ENCODE measurements at places on chromosomes 1 and 21.

DNA sequence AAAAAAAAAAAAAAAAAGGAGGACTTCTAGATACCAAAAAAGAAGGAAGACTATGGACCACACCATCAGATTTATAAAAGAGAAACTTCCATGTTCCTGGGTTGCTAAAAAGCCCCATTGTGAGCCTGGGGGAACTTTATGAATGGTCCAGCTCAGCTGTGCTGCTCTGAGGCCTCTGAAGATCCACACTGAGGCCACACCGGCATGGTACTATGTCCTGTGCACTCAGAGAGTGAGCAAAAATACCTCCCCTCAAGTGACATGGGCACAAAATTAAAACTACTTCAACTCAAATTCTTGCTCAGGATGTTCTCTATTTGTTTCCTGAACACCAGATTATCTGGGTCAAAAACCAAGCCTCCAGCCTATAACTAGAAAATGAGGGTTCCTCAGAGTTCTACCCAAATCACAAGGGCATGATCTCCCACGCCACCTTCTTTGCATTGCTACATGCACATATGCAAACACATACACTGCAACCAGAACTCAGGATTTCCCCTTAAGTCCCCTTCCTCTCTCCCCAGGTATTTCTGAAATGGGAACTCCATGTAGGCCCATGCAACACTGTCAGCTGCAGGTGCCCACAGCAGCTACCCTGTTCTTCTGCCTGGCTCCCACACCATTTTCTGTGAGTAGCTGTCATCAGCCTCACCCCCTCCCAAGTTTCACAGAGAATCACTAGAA is 94.4 kb downstream of the SH3GLB1 start:
- DNase-seq: no peak

- DNase-seq: no peak
These were observed 24.2 kb upstream of the GUCA2B start for GRCh38 chr1:42128964-42129363.

DNA sequence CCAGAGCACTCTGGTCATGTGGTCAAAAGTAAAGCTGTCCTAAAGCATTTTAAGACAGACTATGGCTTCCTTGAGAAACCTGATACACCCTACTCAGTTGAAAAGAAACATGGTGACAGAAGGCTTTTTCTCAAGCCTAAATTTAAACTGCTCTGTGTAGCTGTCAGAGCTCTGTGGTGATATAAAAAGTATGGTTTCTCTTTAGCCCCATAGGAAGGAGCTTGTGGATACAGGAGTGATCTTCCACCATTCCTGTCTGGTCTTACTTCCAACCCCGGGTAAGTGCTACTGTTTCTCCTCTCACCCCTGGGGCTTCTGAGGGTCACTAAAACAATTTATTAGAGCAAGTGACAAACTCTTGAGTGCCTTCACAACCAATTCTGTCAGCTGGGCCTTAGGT is 8.5 kb downstream of the TP53BP2 start:
- DNase-seq: no peak

- DNase-seq: no peak
These were observed 11.5 kb upstream of the ZNF683 start for GRCh38 chr1:26384076-26384475.

- no peak for DNase-seq
These were observed 136.8 kb downstream of the RHOU start for GRCh38 chr1:228872080-228872479.

DNA sequence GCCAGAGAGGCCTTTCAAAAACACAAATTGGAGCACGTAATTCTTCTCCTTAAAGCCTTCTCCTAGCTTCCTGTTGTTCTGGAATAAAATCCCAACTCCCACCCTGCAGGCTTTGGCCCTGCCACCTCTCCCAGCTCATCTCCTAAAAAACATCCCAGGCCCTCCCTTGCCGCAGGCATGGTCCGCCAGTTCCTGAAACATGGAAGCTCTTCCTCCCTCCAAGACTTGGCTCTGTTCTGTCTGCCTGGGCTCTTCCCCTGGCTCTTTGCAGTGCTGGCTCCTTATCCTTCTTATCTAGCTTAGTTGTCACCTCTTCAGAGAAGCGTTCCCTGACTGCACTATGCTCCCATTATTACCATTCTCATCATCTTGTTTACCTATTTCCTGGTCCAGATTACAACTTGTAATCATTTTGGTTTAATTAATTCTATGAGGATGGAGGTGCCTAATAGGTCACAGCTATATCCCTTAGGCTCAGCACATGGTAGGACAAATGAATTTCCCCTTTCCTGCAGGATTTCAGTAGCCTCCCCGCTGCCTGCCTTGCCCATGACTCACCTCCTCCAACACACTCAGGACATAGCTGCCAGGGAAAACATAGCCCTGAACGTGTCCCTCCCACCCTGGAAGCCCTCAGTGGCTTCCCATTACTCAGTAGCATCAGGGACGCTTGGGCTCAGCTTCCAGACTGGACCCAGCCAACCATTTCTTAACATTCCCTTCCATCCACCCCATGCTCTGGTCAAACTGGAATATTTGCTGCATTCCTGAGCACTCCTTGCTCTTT is 15.7 kb upstream of the IGSF21 start:
- peak; percentile 31 for DNase-seq

DNA sequence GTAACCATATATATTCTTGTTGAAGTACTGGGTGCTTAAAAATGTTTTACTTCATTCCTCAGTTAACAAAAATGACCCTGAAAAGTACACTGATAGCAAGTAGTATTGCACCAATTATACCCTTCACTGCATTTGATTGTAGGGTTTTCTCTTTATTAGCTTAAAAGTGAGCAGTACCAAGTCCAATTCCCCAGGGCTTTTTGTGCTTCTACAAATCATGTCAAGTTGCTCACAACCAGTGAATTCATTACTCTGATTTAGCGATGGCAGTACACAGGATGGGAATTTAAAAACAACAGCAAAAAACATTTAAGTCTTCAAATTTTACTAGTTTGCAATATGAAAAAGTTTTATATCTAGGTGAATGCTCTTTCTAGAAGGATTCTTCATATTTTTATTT is 436.4 kb downstream of the PTBP2 start:
- DNase-seq: no peak

DNA sequence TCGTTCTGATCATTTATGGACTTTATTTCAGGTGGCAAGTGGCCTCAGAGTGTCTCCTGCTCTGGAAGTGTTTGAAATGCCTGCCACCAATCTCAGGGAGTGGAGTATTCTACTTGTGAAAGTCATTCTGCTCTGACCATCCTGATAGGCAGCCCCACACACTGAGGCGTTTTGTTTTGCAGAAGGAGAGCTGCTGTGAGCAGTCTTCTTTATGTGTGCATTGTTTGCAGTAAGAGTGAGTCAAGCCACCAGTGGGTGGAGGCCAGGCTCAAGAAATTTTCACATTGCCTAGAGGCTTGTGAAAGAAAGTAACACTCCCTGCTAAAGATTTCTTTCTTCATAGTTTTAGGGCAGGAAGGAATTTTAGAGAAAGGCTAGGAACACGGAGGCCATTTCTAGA is 204.4 kb downstream of the SLC35F3 start:
- DNase-seq: no peak

DNA sequence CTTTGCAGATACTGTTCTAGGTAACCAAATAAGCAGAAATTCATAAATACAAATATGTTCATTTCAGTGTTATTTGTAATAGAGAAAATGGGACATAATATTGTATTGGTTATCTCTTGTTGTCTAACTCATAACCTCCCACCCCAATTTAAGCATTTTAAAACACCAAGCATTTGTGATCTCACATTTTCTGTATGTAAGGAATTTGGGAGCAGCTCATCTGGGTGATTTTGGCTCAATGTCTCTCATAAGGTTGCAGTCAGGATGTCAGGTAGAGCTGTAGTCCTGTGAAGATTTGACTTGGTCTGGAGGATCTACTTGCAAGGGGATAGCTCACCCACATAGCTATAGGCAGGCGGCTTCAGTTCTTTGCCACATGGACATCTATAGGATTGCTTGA is 29.5 kb downstream of the CEP350 start:
- DNase-seq: no peak

GRCh38 chr1:221286399-221286798 is 407.2 kb downstream of the HLX start:
- no peak for DNase-seq

DNA sequence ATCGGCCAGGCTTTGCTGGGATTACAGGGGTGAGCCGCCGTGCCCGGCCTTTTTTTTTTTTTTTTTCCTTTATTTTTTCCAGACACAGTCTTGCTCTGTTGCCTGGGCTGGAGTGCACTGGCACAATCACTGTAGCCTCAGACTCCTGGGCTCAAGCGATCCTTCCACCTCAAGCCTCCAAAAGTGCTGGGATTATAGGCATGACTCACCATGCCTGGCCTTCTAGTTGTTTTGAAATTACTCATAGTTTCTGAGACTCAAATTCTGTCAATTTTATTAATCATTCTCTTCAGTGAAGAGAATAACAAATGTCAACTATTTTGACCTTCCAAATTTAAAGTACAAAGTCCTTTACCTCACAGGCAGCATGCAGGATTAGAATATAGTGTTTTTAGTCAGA is 374.5 kb downstream of the PLA2G4A start:
- DNase-seq: no peak

GRCh38 chr21:42556960-42557359 is 43.3 kb downstream of the SLC37A1 start:
- DNase-seq: no peak

DNA sequence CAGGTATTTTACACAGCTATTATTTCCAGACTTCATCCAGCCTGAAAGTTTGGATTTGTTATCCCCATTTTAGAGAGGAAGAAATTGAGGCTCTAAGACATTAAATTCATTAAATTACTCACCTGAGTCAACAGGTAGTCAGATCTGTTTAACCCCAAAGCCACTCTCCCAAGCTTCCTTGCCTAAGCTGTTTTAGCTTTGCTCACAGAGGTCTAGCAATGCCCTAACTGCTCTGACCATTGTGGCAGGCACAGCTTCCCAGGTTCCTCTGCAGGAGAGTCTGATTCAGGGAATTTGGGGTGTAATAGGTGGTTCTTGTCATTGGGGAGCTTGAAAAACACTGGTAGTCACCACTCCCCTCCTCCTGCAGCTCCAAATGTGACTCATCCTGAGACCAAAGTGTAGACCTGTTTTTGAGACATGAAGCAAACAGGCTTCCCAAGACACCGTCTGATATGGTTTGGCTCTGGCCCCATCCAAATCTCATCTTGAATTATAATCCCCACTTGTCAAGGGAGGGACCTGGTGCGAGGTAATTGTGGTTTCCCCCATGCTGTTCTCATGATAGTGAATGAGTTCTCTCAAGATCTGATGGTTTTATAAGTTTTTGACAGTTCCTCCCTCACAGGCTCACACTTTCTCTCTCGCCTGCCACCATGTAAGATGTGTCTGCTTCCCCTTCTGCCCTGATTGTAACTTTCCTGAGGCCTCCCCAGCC is 142.8 kb upstream of the DNAH14 start:
- no peak for DNase-seq

DNA sequence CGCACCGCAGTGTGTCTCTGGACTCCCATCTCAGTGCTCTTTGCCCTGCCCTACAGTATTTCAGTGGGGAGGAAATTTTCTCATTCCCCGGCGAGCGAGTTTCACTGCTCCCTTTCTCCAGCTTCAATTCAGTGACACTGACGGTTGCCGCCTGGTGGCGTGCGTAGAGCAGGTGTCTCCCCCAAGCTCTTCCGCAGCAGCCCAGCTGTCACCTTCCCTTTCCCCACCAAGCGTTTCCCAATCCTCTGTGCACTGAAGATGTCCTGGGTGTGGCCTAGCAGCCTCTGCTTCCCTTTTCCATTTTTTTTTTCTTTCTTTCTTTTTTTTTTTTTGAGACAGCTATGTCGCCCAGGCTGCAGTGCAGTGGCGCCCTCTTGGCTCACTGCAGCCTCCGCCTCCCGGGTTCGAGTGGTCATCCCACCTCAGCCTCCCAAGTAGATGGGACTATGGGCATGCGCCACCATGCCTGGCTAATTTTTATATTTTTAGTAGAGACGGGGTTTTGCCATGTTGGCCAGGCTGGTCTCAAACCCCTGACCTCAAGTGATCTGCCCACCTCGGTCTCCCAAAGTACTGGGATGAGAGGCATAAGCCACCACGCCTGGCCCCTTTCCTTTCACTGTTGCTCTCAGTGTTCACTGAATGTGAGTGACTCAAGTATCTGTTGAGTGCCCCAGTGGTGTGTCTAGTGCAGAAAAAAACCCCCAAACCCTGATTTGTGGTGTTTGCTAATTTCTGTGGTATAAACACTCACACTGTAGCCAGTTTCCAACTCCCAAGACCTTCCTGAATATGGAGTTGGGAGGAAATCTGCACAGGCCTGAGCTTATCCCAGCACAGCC is 30.1 kb downstream of the TNFRSF1B start:
- no peak for DNase-seq

- DNase-seq: no peak
These were observed 1.7 kb downstream of the MCL1 start for GRCh38 chr1:150577557-150578271.

- peak; percentile 10 for DNase-seq
These were observed 25.7 kb downstream of the TMPRSS2 start for GRCh38 chr21:41482301-41482700.

GRCh38 chr1:66351913-66352312 is 182.0 kb upstream of the SGIP1 start:
- DNase-seq: no peak

DNA sequence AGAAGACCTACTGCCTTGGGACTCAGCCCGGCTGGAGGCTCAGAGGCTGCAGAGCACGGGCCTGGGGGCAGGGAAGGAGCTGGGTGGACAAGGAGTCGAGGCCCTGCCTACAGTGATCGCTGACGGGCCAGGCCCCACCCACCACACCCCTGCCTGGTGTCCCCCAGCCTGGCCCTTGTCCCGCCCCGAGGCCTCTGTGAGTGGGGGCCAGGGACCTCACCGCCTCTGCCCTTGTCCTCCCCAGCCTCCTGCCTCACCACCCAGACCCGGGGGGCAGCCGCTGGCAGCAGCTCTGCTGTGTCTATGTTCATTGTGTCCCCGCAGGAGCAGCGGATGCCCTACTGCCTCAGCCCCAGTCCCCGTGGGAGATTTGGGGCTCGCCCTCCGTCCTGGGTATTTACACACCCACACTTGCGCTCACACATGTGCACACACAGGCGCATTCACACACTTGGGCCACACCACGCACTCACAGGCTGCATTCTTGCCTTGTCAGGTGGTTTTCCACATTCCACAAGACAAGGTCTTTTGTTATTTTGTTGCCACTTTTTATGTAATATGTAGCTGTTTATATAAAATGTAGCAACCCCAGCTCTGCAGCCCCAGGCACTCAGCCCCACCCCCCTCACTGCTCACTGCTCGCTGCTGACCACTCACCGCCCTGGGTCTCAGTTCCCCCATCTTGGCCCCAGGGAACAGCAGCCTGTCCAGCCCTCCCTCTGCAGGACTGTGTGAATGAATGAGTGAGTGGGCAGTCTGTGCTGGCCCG is 7.3 kb downstream of the PFKL start:
- no peak for DNase-seq

DNA sequence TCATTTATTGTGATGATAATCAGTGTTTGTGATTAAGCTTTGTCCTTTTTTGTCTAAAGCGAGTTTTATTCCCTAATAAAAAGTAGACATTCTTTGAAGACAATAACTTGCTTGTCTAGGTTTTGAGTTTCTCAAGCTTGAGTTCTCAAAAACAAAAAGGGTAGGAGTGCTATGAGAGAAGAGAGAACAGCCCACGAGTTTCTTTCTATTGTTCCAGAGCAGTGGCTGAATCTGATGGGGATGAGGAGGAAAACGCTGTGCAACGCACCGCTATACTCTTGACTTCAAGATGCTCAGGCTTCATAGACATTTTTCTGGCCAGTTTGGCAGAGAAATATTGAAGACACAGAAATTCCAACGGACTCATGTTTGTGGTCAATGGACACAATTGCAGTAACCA is 669.8 kb upstream of the B3GALT2 start:
- DNase-seq: no peak
